NCI-H187 (cell line): ENCODE measurements at places on chromosomes 13 and 19.

- no peak for DNase-seq
Observed at GRCh38 chr19:31139871-31140505, 209.2 kb downstream of the TSHZ3 start.

DNA sequence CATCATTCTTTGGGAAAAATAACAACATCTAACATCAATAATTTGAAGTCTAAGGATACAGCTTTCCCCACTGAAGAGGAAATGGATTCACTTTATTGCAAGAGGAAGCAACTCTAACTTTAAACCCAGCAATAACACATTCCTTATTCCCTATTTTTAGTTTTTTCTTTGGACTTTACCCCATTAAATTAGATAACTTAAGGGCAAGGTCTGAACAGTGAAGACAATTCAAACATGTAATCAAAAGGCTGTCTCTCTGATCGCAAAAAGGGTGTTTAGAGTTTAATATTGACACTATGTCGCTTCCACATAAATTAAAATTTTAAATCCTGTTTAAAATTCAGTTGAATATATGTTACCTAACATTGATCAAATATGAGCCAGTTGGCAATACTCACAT lies 10.1 kb downstream of the EDNRB start:
- no peak for DNase-seq

DNA sequence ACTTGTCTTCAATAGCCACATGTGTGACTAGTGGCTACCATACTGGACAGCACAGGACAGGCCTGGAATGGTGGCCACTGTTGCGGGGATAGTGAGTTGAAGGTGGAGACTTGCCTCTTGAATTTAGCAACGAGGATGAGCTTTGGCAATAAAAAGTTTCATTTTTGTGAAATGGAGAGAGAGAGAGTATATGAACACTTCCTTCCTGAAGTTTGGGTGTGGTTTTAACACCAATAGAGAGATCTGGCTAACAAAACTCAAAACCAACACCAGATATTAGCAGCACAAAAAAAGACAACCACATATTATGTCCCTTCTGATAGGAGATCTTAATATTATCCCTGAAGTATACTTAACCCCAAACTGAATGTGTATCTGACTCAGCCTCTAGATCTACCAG lies 6.3 kb upstream of the LRFN3 start:
- DNase-seq = no peak

DNA sequence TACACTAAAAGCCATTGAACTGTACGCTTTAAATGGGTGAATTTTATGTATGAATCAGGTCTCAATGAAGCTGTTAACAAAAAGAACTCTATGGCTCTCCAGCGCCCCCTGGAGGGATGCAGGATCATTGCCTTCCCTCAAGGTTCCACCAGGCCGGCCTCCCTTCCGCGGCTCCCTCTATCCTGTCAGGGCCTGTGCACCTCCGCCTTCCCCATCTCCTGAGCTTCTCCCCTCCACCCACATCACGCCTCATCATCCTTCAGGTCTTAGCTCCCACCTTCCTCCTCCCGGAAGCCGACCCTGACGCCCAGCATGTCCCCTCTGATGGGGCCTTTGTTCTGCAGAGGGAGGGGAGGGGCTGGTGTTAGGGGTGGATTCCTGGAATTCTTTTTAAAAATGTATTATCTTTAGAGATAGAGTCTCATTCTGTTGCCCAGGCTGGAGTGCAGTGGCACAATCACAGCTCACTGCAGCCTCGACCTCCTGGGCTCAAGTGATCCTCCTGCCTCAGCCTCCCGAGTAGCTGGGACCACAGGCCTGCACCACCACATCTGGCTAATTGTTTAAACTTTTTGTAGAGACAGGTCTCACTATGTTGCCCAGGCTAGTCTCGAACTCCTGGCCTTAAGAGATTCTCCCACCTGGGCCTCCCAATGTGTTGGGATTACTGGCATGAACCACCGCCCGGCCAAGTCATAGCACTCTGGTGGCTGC lies 27.7 kb downstream of the MEIS3 start:
- peak; percentile 39 for DNase-seq
